ENCODE measurements at places on chromosomes 7 and 10.

- no peak for DNase-seq
These were observed 106.8 kb downstream of the ANK3 start for GRCh38 chr10:60282771-60283353.

- DNase-seq, result no peak
These were observed 12.7 kb downstream of the EPHB6 start for GRCh38 chr7:142867398-142868187.

DNA sequence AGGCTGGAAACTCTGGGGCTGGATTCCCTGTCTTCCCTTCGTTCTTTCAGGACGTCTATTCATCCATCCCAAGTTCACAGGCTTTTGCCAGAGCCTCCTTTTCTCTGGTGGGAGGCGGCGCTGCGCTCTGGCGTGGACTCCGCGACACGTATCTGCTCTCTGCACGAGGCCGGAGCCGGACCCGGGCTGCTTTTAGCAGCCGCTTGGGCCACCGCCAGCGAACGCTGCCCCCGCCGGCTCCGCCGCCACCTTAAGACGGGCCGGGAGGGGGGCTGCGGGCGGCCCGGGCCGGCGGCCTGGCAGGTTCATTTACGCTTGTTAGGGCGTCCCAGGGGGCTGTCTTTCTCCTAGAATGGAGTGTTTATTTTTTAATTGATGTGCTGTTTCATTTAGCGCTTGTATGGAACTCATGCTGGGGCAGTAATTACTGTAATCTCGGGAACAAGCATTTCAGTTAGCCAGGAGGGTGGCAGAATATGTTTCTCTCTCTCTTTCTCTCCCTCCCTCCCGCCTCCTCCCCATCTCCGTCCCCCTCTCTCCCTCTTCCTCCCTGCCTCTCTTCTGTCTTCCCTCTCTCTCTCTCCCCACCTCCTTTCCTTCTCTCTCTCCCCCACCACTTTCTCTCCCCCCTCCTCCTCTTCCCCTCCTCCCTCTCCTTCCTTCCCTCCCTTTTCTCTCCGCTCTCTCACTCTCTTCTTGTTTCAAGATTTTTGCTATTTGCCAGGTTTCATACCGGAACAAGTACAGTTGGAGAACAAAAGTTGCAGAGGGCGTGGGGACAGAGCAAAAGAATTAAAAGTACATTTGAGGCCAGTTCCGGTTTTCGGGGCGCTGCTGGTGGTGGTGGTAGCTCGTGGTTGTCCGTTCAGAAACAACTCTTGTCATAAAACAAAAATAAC is 1.3 kb upstream of the FZD8 start:
- DNase-seq, result peak; percentile 72

DNA sequence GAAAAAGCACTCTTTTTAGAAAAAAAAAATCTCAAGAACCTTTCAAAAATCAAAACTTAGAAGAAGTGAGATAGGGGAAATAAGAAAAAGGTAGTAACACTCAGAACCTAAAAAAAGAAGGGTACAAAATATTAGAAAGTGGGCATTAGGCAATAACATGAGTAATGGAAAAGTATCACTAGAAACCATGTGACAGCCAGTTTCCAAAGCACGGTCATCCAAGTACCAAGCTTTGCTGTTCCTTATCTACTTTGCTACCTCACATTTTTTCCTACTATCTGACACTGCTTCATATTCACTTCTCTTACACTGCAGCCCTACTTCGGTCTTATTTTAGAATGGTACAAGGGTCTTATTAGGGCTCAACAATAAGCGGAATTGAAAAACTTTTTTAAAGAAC is 30.3 kb downstream of the IMMP2L start:
- DNase-seq, result no peak

DNA sequence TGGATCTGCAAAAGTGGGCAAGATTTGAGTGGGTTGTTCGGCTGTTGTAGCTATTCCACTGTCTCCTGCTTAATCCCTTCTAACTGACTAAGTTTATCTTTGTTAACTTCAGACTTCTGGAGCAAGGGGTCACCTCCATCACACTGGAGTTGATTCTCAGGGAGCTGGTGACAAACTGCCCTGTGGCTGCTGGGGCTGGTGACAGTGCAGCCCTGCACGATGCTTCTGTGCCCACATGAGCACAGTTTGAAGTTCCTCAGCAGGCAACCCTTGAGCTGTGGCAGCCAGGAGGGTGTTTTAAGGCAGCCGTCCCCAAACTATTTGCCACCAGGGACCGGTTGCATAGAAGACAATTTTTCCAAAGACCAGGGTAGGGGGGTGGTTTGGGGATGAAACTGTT is 40.5 kb downstream of the ADRB1 start:
- DNase-seq, result no peak
